Pancreas (tissue), 10 donors: ENCODE measurements at places on chromosomes 12 and 14.
A peak's percentile ranks its signal among the peaks of the same experiment; 100 is the strongest.

GRCh38 chr14:68596211-68596610 lies 196.7 kb downstream of the ZFP36L1 start:
- no peaks in the 10 kb centered on the region for H3K27me3 ChIP-seq
- H3K27ac ChIP-seq = peak overlapping the region; percentile 97
- no peak overlapping the region for H3K4me3 ChIP-seq
- no peaks in the 10 kb centered on the region for H3K36me3 ChIP-seq

DNA sequence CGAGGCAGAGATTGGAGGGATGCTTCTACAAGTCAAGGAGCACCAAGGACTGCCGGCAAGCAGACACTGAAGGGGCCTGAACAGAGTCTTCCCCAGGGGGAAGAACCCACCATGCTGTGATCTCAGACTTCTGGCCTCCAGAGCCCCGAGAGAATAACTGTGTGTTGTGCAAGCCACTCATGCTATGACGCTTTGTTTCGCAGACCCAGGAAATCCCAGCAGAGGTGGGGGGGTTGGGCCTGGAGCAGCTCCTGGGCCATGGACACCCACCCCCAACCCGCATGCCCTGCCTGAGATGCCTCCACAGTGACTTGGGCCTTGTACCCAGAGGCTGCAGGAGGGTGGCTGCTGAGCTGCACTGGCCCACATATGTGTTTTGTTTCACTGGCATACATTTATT lies 31.2 kb downstream of the ARL6IP4 start:
- no peaks in the 10 kb centered on the region for H3K27me3 ChIP-seq
- no peak overlapping the region for H3K27ac ChIP-seq
- H3K36me3 ChIP-seq = peaks cover 4% of the 10 kb centered on the region
- no peak for DNase-seq

- no peaks in the 10 kb centered on the region for H3K36me3 ChIP-seq
- H3K27ac ChIP-seq = no peak overlapping the region
- peaks cover 2% of the 10 kb centered on the region for H3K4me1 ChIP-seq
- no peak overlapping the region for H3K4me3 ChIP-seq
Measured at GRCh38 chr12:26798023-26798422, 35.0 kb downstream of the ITPR2 start.

GRCh38 chr12:125890366-125890905 lies 825.2 kb downstream of the AACS start:
- H3K4me1 ChIP-seq = no peaks in the 10 kb centered on the region
- DNase-seq = no peak
- no peaks in the 10 kb centered on the region for H3K36me3 ChIP-seq
- H3K27ac ChIP-seq = peak overlapping the region; percentile 60

GRCh38 chr12:64335886-64336466 lies 54.6 kb downstream of the C12orf56 start:
- DNase-seq = no peak
- no peaks in the 10 kb centered on the region for H3K4me1 ChIP-seq
- no peak overlapping the region for H3K4me3 ChIP-seq

DNA sequence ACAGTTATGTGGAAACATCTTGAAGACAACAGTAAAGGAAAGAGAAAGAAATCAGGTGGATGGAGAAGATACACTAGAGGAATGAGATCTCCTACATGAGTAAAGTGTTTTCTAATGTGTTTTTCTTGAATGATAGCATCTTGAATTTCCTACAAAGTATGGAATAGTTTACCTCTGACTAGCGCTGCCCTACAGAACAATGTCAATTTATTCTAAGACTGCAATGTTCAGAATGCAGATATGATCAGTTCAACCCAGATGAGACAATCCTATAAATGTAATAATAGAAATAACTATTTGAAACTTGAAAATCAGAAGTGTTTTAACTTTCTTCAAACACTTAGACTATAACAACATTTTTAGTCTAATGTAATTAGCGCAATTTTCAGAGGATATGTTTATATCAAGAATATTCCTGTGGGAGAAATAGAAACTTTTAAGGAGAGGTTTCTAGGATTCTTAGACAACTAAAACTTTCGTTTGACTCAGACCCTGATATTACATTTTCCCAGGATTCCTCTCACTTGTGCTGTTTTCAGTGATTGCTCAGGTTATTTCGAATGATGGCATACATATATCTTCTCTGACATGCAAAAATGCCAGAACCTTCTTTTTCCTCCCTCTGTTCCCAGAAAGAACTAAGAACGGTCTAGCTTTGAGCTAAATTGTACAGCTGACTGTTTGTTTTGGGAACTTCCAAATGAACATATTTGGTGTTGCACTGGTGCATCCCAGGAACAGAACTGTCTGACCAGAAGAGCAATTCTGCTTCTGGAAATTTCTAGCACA lies 1017.4 kb downstream of the DIO2 start:
- no peak overlapping the region for H3K4me3 ChIP-seq
- no peaks in the 10 kb centered on the region for H3K27me3 ChIP-seq
- DNase-seq = no peak
- H3K4me1 ChIP-seq = no peaks in the 10 kb centered on the region
- no peaks in the 10 kb centered on the region for H3K36me3 ChIP-seq

GRCh38 chr14:99266181-99267178 lies 5.5 kb downstream of the BCL11B start:
- no peaks in the 10 kb centered on the region for H3K36me3 ChIP-seq
- no peak overlapping the region for H3K27ac ChIP-seq
- no peak overlapping the region for H3K4me3 ChIP-seq
- peak; percentile 28 for DNase-seq

DNA sequence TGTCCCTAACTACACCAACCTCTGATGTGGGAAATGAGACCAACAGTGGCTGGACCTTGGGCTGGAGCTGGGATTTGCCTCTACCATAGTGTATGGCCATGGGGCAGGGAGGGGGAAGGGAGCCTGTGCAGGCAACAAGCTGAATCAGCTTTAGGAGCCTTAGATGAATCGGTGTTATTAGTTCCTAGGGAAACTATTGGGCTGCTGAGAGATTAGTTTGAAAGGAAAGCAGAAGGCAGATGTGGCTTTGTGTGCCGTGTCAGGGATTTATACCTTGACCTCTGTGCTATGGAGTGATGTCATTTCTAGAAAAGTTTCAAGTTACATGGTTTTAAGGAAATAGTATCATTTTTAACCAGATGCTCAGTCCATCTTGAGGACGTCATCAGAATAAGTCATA lies 19.5 kb upstream of the GAS2L3 start:
- no peak overlapping the region for H3K4me3 ChIP-seq
- DNase-seq = no peak
- H3K4me1 ChIP-seq = peaks cover 6% of the 10 kb centered on the region

GRCh38 chr14:103998027-103998426 lies 55.7 kb upstream of the RD3L start:
- no peaks in the 10 kb centered on the region for H3K4me1 ChIP-seq
- no peak for DNase-seq
- no peaks in the 10 kb centered on the region for H3K27me3 ChIP-seq
- H3K27ac ChIP-seq = no peak overlapping the region
- H3K36me3 ChIP-seq = no peaks in the 10 kb centered on the region

- no peak overlapping the region for H3K4me3 ChIP-seq
- H3K4me1 ChIP-seq = no peaks in the 10 kb centered on the region
- H3K27ac ChIP-seq = no peak overlapping the region
- no peak for DNase-seq
- no peaks in the 10 kb centered on the region for H3K27me3 ChIP-seq
Measured at GRCh38 chr14:70059545-70059944, 129.2 kb downstream of the SLC8A3 start.

GRCh38 chr12:104048162-104048561 lies 1.8 kb downstream of the GLT8D2 start:
- no peaks in the 10 kb centered on the region for H3K27me3 ChIP-seq
- no peaks in the 10 kb centered on the region for H3K36me3 ChIP-seq
- no peak for DNase-seq
- H3K27ac ChIP-seq = no peak overlapping the region
- H3K4me1 ChIP-seq = no peaks in the 10 kb centered on the region
- no peak overlapping the region for H3K4me3 ChIP-seq

DNA sequence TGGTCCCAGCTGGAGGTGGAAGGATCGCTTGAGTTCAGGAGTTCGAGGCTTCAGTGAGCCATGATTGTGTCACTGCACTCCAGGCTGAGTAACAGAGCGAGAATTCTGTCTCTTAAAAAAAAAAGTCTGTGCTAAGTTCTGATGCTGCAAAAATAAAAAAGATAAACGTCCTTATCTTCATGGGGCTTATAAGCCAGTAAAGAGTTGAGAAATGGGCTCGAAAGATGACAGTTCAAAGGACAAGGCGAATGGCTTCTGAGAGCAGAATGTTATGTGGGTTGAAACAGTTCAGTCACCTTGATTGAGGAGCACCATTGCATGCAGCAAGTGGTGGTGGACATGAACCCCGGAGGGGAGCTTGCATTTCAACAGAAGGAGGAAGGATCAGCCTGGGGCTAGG lies 4.7 kb downstream of the TSPAN9 start:
- no peak overlapping the region for H3K4me3 ChIP-seq
- H3K27me3 ChIP-seq = no peaks in the 10 kb centered on the region
- H3K36me3 ChIP-seq = no peaks in the 10 kb centered on the region
- no peak overlapping the region for H3K27ac ChIP-seq
- peaks cover 11% of the 10 kb centered on the region for H3K4me1 ChIP-seq

DNA sequence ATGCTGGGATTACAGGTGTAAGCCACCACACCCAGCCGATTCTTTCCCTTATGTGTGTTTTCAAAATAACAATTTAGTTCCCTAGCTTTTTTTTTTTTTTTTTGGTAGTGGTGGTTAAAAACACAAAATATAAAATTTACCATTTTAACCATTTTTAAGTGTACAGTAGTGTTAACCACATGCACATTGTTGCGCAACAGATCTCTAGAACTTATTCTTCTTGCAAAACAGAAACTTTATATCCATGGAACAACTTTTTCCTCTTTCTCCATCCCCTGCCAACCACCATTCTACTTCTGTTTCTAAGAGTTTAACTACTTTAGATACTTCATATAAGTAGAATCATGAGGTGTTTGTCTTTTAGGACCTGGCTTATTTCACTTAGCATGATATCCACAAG lies 1.1 kb upstream of the NDUFA12 start:
- no peak overlapping the region for H3K4me3 ChIP-seq
- no peak overlapping the region for H3K27ac ChIP-seq
- no peaks in the 10 kb centered on the region for H3K4me1 ChIP-seq
- DNase-seq = no peak
- peaks cover 4% of the 10 kb centered on the region for H3K36me3 ChIP-seq

GRCh38 chr12:131896080-131896810 lies 1.8 kb downstream of the ULK1 start:
- H3K27ac ChIP-seq = peak overlapping the region; percentile 100
- H3K4me1 ChIP-seq = peaks cover 13% of the 10 kb centered on the region
- H3K36me3 ChIP-seq = no peaks in the 10 kb centered on the region
- no peaks in the 10 kb centered on the region for H3K27me3 ChIP-seq
- DNase-seq = peak; percentile 98

- no peak overlapping the region for H3K4me3 ChIP-seq
- no peak overlapping the region for H3K27ac ChIP-seq
- H3K4me1 ChIP-seq = no peaks in the 10 kb centered on the region
- no peaks in the 10 kb centered on the region for H3K36me3 ChIP-seq
Measured at GRCh38 chr12:128078301-128078971, 188.5 kb upstream of the TMEM132C start.

DNA sequence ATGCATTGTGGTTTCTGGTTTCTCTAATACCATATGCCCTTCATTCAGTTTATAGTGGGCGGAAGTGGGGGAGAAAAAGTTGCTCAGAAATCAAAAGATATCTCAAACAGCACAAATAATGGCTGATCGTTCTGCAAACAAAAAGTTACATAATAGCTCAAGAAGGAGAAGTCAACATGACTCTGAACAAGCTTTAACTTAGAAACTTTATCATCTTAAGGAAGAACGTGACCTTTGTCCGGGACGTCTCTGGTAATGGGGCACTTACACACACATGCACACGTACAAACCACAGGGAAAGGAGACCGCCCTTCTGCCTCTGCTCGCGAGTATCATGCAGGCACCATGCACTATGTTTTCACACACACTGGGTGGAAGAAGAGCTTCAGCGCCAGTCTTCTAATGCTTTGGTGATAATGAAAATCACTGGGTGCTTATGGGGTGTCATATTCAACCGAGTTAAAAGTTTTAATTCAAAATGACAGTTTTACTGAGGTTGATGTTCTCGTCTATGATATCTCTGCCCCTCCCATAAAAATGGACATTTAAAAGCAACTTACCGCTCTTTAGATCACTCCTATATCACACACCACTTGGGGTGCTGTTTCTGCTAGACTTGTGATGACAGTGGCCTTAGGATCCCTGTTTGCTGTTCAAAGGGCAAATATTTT lies 4.7 kb downstream of the FOS start:
- no peak overlapping the region for H3K4me3 ChIP-seq
- peaks cover 28% of the 10 kb centered on the region for H3K4me1 ChIP-seq
- H3K36me3 ChIP-seq = no peaks in the 10 kb centered on the region

- no peak overlapping the region for H3K4me3 ChIP-seq
- no peaks in the 10 kb centered on the region for H3K36me3 ChIP-seq
- H3K27me3 ChIP-seq = no peaks in the 10 kb centered on the region
Measured at GRCh38 chr14:95547626-95548327, 12.9 kb downstream of the GLRX5 start.

DNA sequence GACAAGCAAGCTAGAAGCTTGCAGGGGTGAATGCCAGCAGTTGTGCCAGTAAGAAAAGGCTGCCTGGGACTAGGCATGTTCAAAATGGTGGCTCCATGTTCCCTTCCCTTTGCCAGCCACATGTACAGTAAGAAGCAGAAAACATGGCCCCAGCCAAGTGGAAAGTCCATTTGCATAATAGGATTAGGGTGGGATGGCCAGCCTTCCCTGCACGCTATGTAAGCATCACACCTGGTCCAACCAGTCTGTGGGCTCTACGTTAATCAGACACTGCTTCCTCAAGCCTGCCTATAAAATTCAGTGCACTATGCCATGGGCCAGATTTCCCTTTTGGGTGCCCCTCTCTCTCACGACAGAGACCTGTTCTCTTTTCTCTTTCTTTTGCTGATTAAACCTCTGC lies 288.4 kb downstream of the GXYLT1 start:
- no peak overlapping the region for H3K4me3 ChIP-seq
- H3K27me3 ChIP-seq = no peaks in the 10 kb centered on the region
- no peaks in the 10 kb centered on the region for H3K4me1 ChIP-seq
- no peak overlapping the region for H3K27ac ChIP-seq
- no peak for DNase-seq

DNA sequence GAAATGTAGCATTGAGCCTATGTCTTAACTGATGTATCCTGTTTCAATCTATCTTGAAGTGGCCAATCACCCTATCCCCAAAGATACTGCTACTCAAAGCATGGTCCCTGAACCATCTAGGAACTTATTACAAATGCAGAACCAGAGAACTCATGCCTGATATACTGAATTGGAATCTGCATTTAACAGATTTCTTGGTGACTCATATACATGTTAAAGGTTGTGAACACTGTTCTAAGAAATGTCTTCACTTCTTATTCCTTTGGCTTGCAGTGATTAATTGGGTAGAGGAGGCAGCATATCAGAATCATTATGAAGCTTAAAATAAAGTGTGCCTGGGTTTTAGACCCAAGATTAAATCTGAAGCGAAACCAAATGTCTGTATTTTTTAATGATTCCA lies 795.6 kb downstream of the DIO2 start:
- H3K27ac ChIP-seq = no peak overlapping the region
- H3K4me3 ChIP-seq = no peak overlapping the region
- H3K36me3 ChIP-seq = no peaks in the 10 kb centered on the region
- peaks cover 9% of the 10 kb centered on the region for H3K4me1 ChIP-seq

DNA sequence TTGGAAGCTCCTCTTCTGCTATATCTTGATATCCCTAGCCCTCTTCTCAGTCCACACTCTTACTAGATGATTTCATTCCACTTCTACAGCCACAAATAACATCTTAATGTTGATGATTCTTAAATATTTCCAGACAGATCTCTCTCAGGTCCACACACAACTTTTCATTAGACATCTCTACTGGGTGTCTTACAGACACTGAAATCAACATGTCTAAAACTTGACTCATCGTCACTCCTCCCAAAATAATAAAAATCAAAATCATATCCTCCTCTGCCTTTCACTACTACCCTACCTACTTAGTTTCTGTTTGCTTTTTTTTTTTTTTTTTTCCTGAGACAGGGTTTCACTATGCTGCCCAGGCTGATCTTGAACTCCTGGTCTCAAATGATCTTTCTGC lies 11.9 kb downstream of the PRDM4 start:
- H3K36me3 ChIP-seq = peaks cover 8% of the 10 kb centered on the region
- no peak overlapping the region for H3K4me3 ChIP-seq
- H3K27me3 ChIP-seq = no peaks in the 10 kb centered on the region
